Activated CD8-positive, alpha-beta memory T cell treated with anti-CD3 and anti-CD28 coated beads for 4 hours (primary cell): ENCODE measurements at places on chromosomes 12 and 14.
A peak's percentile ranks its signal among the peaks of the same experiment; 100 is the strongest.

DNA sequence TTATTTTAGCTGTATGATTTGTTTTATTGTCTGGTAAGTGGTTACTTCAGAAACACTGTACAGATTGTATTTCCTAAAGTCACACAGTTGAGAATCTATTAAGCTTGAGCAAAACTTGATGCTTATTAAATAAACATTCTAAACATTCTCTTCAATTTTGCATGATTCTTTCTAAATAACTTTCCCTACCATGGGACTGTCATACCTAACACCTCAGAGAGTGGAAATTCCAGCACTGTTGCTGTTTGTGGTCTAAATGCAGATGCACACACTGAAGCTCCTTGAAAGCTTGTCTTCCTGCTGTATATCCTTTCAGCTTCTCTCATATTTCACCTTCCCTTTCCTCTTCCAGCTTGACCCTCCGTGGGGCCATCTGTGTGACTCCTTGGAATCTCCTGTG, 392.0 kb downstream of the LRIG3 start:
- DNase-seq, result no peak

DNA sequence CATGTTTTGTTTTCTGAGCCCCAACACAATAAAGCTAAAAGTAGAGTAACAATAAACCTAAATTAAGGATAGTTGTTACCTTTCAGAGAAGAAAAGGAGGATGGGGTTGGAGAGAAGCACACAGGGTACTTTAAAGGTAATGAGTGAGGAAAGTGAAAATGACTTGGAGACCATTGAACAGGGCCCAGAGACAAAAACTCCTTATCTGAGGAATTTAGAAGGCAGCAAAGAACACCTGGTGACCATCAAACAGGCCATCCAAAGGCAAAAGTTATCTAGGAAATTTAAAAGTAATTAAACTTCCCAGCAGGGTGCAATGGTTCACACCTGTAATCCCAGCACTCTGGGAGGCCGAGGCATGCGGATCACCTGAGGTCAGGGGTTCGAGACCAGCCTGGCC, 39.0 kb upstream of the CEP83 start:
- DNase-seq, result no peak

GRCh38 chr12:105030820-105031807, 45.0 kb downstream of the NOPCHAP1 start:
- DNase-seq, result no peak

- DNase-seq, result no peak
These were observed 158.0 kb downstream of the SLC5A8 start for GRCh38 chr12:101051901-101052550.

DNA sequence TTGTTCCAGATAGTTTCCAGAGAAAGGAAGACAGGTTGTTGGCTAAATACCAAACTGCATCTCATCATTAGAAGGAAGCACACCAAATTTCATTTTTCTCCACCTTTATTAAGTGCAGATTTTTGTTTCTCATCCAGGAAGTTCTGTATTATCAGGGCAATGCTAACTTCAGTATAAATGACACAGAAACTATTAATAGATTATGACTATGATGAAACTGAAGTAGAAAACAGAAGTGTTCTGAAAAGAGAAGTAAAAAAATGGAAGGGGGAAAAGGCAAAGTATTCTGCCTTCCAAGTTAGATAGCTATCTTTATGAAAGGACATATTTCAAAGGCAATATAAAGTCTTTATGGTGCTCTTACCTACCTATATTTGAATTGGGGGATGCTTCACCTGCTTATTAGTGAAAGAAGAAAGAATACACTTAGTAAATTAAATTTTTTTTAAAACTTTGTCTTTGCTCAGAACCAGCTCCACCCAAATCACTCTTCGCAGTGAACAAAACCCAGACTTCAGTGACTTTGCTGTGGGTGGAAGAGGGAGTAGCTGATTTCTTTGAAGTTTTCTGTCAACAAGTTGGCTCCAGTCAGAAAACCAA, 223.9 kb downstream of the PTPRO start:
- no peak for DNase-seq

DNA sequence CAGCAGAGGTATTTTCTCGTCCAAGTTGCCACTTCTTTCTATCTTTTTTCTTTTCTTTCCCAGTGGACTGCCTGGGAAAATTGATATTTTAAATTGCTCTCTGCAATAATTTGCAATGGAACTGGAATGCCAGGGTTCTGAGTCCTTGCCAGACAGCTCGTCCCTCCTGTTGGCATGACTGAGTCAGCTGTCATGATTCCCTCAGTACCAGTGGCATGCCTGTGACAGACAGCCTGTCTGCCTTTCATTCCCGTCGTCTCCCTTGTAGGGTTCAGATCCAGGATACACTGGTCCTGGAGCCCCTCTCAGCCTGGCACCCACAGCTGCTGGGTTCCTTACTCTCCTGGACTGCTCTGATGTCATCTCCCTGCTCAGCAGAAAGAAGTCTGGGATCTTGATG, 84.8 kb downstream of the PTPN11 start:
- DNase-seq, result no peak

- DNase-seq, result no peak
These were observed 8.6 kb downstream of the NR4A1 start for GRCh38 chr12:52059582-52060497.

- no peak for DNase-seq
These were observed 11.2 kb downstream of the LGMN start for GRCh38 chr14:92737206-92737605.

DNA sequence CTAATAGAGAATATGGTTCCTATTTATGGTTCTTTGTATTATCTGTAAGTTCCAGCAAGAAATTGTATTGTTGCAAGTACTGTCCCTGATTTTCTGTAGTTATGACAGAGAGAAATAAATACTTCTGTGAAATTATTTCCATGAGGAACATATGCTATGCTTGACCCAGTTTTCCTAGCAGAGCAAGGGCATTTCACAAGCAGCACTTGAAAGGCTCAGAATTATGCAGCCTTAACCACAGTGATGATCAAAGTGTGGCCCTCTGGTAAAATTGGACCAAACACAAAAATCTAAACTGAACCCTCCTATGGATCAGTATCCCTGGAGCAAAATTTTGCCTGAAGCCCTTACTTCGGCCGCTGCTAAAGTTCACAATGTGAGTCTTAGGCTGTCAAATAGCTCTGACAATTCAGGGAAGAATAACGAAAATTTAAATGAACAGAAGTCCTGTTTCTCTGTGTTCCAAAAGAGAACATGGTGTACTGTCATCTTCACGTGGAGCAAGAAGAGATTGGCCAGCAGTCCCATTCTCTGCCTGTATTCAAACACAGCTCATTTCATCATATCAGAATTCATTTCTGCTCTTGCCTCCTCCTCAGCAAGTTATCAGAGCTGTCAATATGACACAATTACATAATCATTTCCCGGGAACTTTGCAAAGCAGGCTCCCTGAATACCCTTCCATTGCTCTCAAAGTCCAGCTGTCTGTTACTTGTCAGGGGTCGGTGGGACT, 471.9 kb downstream of the RPS29 start:
- DNase-seq, result no peak

GRCh38 chr12:49478949-49479664, 59.7 kb upstream of the KCNH3 start:
- no peak for DNase-seq

- no peak for DNase-seq
These were observed 51.3 kb upstream of the PLBD1 start for GRCh38 chr12:14618983-14619382.

GRCh38 chr12:2244013-2244861, 191.4 kb downstream of the CACNA1C start:
- DNase-seq, result no peak

DNA sequence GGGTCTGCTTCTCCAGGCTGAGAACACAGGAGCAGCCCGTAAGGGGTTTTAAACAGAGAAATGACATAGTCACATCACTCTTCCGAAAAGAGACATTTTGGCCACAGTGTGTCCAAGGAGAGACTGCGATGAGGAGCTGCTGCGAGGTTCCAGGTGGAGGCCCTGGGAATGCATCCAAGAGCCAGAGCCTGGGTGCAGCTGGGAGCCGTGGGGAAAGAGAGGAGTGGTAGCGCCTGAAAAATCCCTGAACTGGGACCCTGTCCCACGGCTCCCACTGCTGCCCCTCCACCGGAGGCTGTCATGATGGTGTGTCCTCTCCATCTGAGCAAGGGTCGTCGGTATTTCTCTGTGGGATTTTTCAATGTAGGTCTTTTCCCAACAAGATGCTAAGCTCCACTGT, 146.9 kb downstream of the BCL11B start:
- DNase-seq, result no peak

GRCh38 chr12:77372026-77372425, 306.7 kb upstream of the E2F7 start:
- no peak for DNase-seq

DNA sequence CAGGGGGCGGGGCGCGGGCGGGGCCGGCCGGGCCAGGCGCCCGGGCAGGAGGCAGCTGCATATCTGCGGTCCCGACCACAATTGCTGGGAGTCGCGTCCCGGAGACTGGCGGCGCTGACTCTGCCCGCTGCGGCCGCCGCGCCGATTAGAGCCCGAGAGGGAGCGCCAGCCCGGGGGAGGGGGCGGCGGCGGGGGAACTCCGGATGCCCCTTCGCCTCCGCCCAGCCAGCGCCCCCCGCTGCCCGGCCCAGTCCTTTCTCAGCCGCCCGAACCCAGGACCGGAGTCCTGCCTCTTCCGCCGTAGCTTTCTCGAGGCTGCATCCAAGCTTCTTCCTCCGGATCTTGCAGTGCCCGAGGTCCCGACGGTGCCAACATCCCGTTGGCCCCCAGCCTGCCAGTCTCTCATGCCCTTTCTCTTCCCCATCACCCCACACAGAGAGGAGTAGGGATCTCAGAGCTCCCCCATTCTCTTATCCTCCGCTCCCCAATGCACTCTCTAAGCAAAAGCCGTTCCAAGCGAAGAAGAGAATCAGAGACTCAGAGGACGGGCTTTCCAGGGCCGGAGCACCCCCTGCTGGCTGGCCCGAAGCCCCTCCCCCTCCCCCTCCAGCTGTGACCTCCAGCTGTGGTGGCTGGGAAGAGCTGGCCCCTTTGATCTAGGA, 8.8 kb upstream of the SP7 start:
- peak; percentile 30 for DNase-seq

DNA sequence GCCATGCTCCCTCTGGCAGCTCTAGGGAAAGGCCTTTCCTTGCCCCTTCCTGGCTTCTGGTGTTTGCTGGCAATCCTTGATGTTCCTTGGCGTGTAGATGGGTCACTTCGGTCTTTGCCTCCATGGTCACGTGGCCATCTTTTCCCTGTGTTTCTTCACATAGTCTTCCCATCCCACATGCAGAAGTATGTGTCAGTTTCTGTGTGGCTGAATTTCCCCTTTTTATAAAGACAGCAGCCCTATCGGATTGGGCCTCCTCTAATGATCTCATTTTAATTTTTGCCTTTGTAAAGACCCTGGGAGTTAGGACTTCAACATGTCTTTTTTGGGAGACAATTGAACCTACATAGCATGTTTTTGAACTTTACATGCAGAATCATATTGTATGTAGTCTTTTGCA, 107.2 kb upstream of the FGD4 start:
- DNase-seq, result no peak

GRCh38 chr12:18837025-18837424, 99.1 kb downstream of the CAPZA3 start:
- DNase-seq, result no peak

GRCh38 chr14:52049721-52050588, 18.9 kb downstream of the NID2 start:
- no peak for DNase-seq

GRCh38 chr12:44184499-44185206, 348.8 kb downstream of the TMEM117 start:
- DNase-seq, result no peak

GRCh38 chr12:51917746-51918453, 10.6 kb downstream of the ACVRL1 start:
- DNase-seq, result no peak

DNA sequence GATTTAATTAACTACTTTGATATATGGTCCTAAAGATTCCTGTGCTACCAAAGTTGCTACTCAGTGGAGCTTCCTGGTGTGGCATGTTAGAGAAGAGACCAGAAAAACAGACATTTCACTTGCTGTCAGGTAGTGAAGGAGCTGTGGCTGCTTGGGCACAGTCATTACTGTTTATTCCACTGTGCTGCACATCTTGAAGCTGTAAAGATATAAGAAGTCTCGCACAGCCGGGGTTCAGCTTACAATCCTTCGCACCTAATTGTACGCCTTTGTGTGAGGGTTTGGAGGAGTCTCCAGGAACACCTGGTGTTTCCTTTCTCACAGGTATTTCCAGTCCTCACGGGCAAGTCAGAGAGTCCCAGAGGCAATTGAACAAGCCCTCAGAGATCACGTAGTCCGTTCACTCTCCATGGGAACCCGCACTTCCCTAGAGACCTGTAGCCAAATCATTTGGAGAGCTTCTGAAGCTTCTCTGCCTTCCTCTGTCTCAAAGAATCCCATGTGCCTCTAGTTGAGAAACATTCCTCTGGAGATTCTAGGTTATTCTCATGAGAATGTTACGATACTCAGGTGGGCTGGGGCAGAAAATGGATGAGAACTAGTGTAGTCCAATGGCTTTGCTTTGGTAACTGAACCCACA, 4.1 kb downstream of the EVL start:
- no peak for DNase-seq

GRCh38 chr14:76937181-76938091, 91.1 kb downstream of the IRF2BPL start:
- DNase-seq, result no peak

DNA sequence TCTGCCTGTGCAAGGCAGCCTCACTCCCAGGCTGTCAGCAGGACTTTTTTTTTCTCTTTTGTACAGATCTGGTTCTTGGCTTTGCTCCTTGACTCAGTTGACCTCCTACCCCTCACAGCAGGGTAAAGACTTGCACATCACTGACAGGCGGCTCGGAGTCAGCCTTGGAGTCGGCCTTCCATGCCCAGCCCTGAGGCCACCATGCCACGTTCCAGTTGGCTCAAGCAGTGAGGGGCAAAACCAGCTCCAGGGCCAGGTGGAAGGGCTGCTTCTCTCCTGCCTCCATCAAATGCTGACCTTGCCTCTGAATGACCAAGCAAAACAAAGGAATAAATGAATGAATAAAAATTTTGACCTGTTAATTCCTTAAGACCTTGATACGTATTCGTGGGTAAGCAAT, 27.6 kb downstream of the JAG2 start:
- no peak for DNase-seq

GRCh38 chr12:46221255-46222128, 47.4 kb downstream of the SLC38A1 start:
- no peak for DNase-seq

GRCh38 chr14:53231171-53231570, 78.0 kb upstream of the DDHD1 start:
- no peak for DNase-seq

- DNase-seq, result no peak
These were observed 189.5 kb upstream of the HMGA2 start for GRCh38 chr12:65634626-65635331.

DNA sequence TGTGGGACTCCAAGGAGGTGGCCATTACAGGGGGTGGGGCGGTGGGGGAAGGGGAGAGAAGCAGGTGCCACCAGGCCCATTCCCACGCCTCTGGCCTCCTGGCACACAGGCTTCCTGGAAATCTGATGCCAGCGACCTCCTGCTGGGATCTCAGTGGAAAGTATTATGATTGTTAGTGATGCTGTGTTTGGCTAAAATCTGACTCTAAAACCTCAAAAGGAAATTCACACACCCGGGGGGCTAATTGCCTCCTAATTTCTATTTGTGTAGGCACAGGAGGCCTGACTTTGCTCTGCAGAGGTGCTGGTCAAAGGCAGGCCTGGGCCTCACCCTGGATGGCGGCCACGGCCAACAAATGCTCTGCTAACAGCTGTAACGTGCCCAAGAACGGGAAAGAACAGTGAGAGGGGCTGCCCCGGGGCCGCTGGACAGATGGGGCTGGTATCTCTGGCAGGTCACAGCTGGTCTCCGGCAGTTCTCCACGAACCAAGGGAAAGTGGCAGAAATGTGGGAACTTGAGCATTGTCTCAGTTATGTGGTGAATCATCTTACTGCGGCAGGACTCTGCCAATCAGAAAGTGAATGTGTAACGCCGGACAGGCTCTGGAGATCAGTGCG, 14.3 kb downstream of the FAM181A start:
- no peak for DNase-seq
